ENCODE measurements at places on chromosomes 1 and 21.

DNA sequence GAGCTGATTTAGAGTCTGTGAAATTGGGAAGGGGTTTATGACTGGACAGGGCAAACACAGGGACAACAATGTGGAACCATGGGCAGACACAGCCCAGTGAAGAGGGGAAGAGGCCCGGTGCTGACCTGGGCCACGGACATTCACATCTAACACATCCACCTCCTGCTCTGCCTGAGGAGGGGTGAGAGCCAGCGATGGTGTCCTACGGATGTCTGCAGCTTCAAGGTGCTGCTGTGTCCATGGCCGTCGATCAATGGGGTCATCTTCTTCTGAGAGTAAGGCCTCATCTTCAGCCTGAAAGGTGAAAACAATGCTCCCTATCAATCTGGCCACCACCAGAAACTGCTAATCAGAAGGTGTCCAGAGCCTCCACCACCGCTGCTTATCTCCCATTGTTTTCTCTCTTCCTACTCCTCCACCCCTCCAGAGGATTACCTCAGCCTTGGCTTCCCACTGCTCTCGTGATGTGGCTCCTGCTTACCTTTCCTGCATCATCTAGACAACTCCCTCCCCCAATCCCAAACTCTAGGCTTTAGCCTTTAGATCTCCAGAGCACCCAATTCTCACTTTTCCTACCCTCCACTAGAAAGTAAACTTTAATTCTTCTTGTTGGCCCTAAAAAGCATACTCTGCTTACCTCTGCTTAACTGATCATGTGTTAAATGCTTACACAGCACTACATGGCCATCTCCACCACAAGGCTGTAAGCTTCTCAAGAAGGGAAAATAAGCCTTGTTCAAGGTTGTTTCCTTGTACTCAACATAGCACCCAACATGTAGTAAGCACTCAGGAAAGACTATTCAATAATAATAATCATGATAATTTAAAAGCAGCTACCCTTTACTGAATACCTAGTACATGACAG, 24.0 kb upstream of the ADAM30 start:
- peaks cover 4% of the 10 kb centered on the region for H3K4me1 ChIP-seq
- H3K27ac ChIP-seq = no peak overlapping the region
- peaks cover 71% of the 10 kb centered on the region for H3K36me3 ChIP-seq
- H3K4me3 ChIP-seq = no peak overlapping the region
- DNase-seq = no peak

DNA sequence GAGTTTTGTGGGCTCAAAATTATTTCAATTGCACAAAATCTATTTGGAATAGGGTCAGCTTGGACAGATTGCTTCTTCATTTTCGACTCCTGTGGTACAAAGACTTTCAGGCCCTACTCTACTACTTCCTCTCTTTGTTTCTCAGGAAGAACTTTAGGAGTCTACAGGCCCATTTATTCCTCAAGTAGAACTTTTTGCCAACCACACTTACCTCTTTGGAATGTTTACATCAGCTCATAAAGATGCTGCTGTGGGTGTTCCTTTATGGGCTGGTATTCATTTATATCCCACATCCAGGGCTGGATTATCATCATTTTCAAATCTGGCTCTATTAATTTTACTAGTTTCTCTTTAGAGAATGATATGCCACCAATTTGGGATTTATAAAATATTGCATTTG, 46.3 kb upstream of the TNFSF18 start:
- H3K36me3 ChIP-seq = no peaks in the 10 kb centered on the region
- H3K4me3 ChIP-seq = no peak overlapping the region
- H3K4me1 ChIP-seq = no peaks in the 10 kb centered on the region
- H3K27ac ChIP-seq = no peak overlapping the region
- no peak for DNase-seq

DNA sequence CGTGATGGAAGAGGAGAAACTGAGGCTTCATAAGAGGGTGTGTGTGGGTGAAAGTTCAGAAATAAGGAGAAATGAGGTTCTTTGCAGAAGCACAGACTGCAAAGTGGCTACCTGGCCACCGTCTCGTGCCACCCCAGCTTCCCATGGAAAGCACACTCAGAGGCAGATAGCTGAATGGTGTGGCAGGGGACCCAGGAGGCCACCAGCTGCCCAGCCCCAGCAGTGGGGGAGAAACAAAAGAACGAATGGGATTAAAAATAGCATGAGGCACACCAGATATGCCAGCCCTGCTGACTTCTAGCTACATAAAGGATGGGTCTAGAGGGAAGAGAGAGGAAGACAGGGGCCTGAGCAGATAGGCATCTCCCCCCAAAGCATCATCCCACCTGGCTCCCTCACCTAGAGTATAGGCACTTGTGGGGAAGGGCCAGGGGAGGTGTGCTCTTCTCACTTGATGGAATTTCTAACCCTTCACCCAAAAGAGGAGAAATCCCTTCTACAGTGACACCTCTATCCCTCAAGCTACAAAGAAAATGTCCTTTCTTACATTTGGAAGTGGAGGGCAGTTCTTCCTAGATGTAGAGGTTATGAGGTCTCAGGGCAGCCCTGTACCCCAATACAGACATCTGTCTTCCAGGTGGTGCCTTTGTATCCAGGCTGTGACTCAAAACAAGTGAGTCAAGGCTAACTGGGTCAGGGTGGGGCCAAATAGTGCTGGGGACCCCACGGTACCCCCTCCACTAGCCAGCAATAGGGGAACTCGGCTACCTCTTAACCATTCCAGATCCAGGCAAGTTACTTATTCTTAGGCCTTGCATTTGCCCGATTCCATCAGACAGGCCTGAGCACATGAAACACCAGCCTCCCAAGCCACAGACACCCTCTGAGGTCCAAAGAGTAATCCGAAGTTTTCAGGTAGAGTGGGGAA, 3.5 kb downstream of the HDGF start:
- peak overlapping the region; percentile 94 for H3K4me3 ChIP-seq
- H3K27ac ChIP-seq = peak overlapping the region; percentile 91
- no peaks in the 10 kb centered on the region for H3K27me3 ChIP-seq
- DNase-seq = no peak

DNA sequence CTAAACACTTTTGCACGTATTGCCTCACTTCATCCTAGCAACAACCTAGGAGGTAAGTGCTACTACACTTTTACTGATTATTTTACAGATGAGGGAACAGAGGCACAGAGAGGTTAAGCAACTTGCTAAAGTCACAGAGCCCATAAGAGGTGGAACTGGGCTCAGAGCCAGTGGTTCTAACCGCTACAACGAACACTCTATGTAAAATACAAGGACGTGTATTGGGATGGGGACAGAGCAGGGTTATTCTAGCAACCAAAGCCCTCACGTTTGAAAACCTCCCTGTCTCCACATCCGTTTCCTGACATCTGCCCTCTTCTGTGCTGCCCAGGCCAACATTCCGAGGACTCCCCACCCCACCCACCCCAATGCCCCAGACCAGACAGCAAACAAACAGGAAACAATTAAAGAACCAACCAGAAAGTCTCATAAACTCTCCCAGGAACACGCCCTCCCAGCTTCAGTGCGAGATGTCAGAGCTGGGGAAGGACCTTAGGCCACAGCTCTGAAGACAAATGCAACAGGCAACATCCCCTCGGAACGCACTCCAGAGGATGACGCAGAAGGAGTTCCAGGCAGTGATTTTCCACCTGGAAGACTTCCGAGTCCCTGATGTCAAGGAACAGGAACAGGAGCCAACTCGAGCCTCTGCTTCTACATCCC, 41.1 kb downstream of the GLIS1 start:
- H3K27me3 ChIP-seq = peaks cover 14% of the 10 kb centered on the region
- H3K4me3 ChIP-seq = no peak overlapping the region
- no peak for DNase-seq

- H3K36me3 ChIP-seq = peaks cover 38% of the 10 kb centered on the region
- H3K4me1 ChIP-seq = peaks cover 64% of the 10 kb centered on the region
- no peaks in the 10 kb centered on the region for H3K27me3 ChIP-seq
- no peak overlapping the region for H3K27ac ChIP-seq
Measured at GRCh38 chr1:54372978-54373377, 33.2 kb downstream of the SSBP3 start.

GRCh38 chr1:218557731-218558130, 212.6 kb downstream of the TGFB2 start:
- no peaks in the 10 kb centered on the region for H3K27me3 ChIP-seq
- no peaks in the 10 kb centered on the region for H3K36me3 ChIP-seq
- no peak for DNase-seq
- no peaks in the 10 kb centered on the region for H3K4me1 ChIP-seq
- no peak overlapping the region for H3K4me3 ChIP-seq

- peaks cover 9% of the 10 kb centered on the region for H3K4me1 ChIP-seq
- H3K27me3 ChIP-seq = peaks cover 73% of the 10 kb centered on the region
- no peak for DNase-seq
- H3K27ac ChIP-seq = no peak overlapping the region
- H3K4me3 ChIP-seq = no peak overlapping the region
- no peaks in the 10 kb centered on the region for H3K36me3 ChIP-seq
Measured at GRCh38 chr1:30788580-30789387, 31.2 kb upstream of the LAPTM5 start.

DNA sequence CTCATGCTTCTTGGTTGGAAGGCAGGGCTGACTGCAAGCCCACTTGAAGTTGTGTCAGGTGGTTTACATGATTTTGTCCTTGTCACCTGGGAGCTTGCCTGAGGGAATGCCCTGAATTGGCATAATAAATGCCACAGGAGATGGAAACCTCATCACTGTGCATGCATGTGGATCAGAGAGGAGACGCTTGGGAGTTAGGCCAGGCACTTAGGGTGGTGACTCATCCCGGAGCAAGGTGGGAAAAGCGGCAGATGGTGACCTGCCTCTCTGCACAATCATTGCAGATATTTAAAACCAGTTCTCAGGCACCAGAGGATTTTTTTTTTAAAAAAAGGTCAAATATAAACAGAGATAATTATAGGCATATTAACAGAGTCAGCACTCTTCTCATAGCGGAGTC, 202.2 kb upstream of the KIAA0040 start:
- no peaks in the 10 kb centered on the region for H3K36me3 ChIP-seq
- no peaks in the 10 kb centered on the region for H3K4me1 ChIP-seq
- no peak overlapping the region for H3K4me3 ChIP-seq
- peaks cover 18% of the 10 kb centered on the region for H3K27me3 ChIP-seq
- DNase-seq = no peak

- no peak for DNase-seq
- no peak overlapping the region for H3K4me3 ChIP-seq
- no peaks in the 10 kb centered on the region for H3K4me1 ChIP-seq
- H3K27ac ChIP-seq = no peak overlapping the region
- H3K36me3 ChIP-seq = no peaks in the 10 kb centered on the region
Measured at GRCh38 chr1:203404546-203404945, 53.6 kb upstream of the FMOD start.

DNA sequence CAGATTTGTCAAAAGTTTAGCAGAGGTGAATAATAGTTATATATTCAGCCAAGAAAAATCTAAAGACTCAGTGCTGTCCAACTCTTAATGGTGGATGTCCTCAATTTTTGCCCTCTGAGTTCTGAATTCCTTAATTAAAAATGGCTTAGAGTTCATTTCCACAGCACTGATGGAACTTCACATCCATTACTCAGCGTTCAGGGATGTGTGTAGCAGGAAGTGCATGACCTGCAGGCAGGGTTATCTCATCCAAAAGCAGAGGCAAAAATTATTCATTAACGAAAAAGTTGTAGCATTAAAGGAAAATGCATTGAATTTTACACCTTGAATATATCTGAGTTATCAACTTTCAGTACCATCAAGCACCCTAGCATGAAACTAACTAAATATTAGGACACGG, 96.7 kb downstream of the ZP4 start:
- no peaks in the 10 kb centered on the region for H3K27me3 ChIP-seq
- H3K36me3 ChIP-seq = no peaks in the 10 kb centered on the region
- no peaks in the 10 kb centered on the region for H3K4me1 ChIP-seq
- no peak overlapping the region for H3K27ac ChIP-seq
- no peak for DNase-seq
- no peak overlapping the region for H3K4me3 ChIP-seq

DNA sequence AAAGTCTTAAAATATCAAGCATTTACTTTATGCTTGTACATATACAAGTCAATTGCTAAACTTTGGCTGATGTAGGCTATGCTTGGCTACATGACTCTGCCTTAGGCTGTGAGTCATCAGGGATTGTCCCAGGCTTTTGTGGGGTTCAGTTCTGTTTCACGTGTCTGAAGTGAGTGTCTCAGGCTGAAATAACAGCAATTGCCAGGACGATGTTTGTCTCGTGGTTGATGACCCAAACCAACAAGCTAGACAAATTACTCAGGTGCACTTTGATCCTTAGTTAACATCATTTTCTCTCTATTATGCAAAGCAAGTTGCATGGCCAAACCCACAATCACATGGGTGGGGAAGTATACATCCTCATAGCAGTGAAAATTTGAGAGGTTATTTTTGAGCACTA, 410.1 kb downstream of the BRINP3 start:
- no peak for DNase-seq
- no peaks in the 10 kb centered on the region for H3K36me3 ChIP-seq
- no peak overlapping the region for H3K27ac ChIP-seq
- no peaks in the 10 kb centered on the region for H3K4me1 ChIP-seq
- H3K4me3 ChIP-seq = no peak overlapping the region
- H3K27me3 ChIP-seq = no peaks in the 10 kb centered on the region

DNA sequence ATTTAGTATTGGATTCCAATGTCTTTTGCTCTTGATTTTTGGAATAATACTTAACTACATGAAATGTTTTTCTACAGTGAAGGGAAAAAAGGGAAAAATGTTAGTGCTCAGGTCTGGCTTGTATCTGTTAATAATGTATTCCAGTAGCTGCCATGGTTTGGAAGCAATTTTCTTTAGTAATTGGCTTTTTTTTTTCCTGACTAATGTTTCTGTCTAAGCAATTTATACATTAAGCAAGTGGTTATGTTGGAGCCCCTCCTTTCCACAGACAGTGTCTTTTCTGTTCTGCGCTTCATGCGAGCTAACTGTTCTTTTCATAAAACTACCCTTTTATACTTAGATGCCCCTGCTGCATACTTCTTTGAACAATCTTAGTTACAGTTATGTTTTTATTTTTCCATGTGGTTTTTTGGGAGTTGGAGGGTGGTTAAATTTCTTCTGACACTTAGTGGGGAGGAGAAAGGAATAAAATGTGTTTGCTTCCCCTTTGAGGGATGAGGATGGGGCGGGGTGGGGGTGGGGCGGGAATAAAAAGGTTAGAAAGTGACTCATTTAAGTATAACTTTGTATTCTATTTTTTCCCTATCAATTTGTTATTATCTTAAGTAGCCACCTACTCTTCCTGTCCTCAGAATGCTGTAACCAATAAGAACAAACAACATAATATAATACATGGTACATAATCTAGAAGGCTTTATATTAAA, 83.1 kb downstream of the CLIC4 start:
- H3K4me3 ChIP-seq = no peak overlapping the region
- DNase-seq = no peak
- H3K27me3 ChIP-seq = peaks cover 4% of the 10 kb centered on the region
- H3K36me3 ChIP-seq = no peaks in the 10 kb centered on the region
